ENCODE measurements at places on chromosomes 11 and 22. TPM values are rescaled to one million over a fixed set of nuclear protein-coding genes. Genes with fewer than 3 reads are reported as not detected.

The ABCG4 gene
- 0.05 TPM for total RNA-seq

- peak; percentile 42 for DNase-seq
These were observed 41.1 kb downstream of the OSBP start for GRCh38 chr11:59574467-59574866.

DNA sequence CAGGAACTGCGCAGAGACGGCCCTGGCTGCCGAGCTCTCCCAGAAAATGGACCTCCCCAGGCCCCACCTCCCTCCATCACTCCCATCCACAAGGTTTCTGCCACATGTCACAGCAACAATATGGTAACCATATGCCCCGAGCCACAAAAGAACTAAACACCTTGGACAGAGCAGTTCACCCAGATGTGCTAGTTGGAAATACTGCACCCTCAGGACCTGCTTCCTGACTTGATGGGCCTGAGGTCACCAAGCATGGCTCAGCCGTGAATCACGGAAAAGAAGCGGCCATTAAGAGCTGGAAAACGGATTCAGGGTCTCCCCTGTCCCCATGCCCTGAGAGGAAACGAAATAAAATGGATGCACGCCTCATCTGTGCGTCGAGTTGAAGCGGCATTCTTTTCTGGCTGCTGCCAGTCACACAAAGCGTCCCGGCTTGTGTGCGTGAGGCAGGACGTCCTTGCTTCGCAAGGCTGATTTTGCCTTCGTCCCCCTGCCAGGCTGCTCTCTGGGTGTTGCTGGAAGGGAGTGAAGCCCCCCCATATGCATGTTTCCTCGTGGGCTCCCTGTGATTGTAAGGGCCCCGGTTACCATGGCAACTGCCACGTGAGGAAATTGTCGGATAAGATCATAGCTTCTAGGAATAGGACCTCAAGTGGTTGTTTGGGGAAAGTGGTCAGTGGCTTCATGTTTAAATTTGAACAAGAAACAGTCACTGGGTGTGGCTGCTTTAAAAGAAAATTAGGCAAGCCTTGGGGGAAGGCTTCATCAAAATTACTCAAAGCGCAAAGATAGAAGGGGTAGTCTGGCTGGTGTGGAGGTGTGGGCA is 51.7 kb downstream of the FLI1 start:
- DNase-seq: no peak

The PTS gene
- total RNA-seq: 33.0 TPM

DNA sequence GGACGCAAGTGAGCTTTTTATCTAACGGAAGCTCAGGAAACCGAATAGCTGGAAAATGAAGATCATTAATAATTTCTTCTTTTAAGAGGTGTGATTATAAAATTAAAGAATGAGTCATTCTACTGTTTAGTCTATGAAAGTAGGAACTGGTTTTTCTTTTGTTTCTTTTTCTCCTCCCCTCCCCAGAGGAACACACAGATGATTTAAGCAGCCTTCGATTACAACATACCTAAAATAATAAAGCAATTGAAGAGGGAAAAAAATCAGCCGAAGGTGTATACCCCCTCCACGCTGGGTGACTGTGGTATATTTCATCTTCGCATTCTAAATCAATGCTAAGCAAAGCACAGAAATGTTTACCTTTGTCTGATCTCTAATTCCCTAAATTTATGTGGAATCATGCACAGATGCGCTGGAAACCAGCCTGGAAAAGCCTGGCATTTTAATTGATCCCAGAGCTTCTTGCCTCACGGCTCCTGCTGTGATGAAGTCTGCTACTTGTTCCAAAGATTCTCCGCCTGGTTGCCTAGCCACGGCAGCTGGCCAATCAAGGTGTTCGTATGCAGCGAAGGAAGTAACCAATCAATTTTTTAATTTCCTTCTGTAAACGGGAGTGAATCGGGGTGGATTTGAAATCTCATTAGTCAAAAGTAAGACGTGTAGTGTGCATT is 133.9 kb downstream of the FANCF start:
- DNase-seq: no peak

The ELFN2 gene
- total RNA-seq: 1.1 TPM

GRCh38 chr11:69656536-69657455 is 15.8 kb downstream of the CCND1 start:
- no peak for DNase-seq

GRCh38 chr22:26665813-26666231 is 8.4 kb downstream of the MIAT start:
- no peak for DNase-seq

The CDON gene
- 8.9 TPM for total RNA-seq

GRCh38 chr22:32082331-32082730 is 39.3 kb downstream of the SLC5A1 start:
- no peak for DNase-seq

The OR52A1 gene
- not detected for total RNA-seq

- DNase-seq: no peak
These were observed 1.4 kb downstream of the TNNI2 start for GRCh38 chr11:1839924-1840779.

DNA sequence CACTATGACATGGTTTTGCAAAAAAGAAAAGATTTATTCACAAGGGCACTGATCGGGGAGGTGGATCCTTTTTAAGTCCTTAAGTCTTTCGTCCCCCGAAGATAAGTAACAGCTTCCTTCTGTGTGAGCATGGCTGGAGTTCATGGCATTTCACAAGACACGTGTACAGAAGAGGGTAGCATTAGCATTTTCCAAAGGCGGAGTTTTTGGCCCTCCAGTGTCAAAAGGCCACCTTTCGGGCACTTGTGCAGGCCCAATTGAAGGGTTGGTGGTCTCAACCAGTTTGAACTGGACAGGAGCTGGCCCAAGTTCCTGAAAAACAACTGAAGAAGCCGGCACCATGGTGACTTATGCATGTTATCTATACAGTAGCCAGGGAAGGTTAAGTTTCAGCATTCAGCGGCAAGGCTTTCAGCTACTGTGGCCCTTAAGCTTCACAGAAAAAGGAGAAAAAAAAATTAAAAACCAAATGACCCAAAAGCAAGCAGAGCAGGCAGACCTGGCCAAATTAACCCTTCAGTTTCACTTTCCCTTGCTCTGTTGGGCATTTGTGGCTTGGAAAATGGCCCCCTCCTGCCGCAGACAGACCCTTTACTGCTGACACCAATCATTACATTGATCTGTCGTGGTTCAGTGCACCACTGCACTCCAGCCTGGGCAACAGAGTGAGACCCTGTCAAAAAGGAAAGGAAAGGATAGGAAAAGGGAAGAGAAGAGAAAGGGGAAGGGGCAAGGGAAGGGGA is 18.7 kb downstream of the ZNF74 start:
- DNase-seq: no peak

DNA sequence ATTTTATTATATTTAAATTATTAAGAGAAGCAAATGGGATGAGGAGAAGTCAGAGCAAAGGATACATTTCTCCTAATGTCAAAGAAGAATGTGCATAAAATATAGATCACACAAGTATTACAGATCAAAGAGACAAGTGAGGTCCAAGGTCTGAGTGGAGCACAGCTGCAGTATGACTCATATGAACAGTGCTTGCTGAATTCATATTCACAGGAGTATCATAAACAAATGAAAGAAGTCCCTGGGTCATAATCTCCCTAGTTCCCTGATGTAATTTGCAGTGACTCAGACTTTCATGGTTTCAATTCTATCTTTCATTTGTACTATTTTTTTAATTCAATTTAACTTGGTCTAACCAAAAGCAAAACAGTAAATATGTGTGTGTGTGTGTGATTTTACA is 499.0 kb upstream of the CCDC179 start:
- DNase-seq: peak; percentile 79

GRCh38 chr11:78664636-78665035 is 90.0 kb upstream of the NARS2 start:
- no peak for DNase-seq

DNA sequence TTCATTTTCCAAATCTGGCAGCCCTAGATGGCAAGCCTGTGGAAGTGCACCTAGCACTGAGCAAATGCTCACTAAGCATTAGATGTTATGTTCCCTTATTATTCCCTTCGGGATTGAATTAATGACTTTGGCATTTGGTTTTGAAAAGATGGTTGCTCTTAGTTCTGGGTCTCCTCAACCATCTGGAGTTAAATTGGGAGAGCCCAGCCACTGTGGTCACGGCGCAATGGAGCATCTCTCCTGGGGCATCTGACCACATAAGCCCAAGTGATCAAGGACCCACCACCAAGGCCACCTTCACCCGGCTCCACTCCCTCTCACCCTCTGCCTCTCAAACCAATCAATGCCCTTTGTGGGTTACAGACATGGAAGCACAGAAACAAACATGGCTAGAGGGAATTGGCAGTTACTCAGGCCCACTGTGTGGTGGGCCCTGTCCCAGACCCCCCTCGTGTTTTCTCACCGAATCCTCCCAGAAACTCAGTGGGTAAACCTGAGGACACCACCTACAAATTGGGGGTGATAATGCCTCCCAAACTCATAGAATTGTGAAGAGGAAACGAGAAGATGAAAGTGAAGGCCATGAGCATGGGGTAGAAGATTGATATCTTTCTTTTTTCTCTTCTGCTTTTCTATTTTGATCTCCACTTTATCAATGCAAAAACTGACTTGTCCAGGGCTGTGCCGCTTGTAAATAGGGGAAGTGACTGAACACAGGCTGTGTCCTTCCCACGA is 52.2 kb downstream of the IRAG1 start:
- no peak for DNase-seq

The SMC1B gene
- total RNA-seq: not detected

GRCh38 chr11:132621976-132622580 is 910.2 kb downstream of the OPCML start:
- DNase-seq: no peak

The PARVG gene
- total RNA-seq: not detected

The C11orf91 gene
- not detected for total RNA-seq

The HEPN1 gene
- not detected for total RNA-seq

The AGBL2 gene
- total RNA-seq: 2.8 TPM

DNA sequence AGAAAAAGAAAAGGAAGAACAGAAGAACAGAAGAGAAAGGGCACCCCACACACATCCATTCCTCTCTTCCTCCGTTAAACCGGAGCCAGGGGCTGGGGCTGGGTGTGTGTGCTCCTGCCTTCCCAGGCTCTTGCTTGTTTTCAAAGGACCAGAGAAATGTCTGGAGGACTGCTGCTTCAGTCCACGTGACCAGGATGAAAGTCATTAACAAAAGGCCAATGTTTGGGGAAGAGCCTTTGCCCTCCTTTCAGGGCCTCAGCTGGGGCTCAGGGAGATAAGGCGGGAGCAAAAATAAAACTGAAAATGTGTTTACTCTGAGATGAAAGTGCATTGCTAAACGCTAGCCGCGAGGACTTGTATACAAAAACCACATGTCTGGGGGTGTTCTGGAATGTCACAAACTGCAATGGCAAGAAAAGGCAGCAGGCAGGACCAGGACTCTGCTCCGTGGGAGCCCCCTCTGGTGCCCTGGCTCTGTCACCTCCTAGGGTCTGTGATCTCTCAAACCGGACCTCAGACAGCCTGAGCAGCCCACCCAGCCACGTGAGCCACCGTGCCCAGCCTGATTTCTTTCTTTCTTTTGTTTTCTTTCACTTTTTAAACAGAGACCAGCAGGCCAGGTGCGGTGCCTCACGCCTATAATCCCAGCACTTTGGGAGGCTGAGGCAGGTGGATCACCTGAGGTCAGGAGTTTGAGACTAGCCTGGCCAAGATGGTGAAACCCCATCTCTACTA is 31.6 kb upstream of the MYH9 start:
- no peak for DNase-seq

The BIK gene
- 8.6 TPM for total RNA-seq

The HPX gene
- total RNA-seq: 0.14 TPM

GRCh38 chr11:114066046-114066648 is 6.6 kb downstream of the ZBTB16 start:
- DNase-seq: no peak

DNA sequence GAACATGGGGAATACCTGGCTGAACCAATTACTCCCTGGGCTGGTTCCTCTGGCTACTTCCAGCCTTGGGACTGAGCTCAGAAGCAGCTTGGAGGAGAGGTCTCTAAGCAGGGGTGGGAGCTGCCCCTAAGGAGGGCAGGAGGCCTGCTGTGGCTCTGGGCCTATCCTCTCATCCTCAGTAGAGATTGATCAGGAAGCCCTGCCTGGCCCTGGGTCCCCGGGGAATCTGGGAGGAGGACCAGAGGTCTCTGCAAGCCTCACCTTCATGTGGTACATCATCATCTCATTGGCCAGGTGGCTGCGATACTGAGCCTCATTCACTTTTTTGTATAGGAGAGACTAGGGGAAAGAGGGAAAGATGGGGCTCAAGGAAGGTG is 91.1 kb downstream of the PDE2A start:
- DNase-seq: no peak

DNA sequence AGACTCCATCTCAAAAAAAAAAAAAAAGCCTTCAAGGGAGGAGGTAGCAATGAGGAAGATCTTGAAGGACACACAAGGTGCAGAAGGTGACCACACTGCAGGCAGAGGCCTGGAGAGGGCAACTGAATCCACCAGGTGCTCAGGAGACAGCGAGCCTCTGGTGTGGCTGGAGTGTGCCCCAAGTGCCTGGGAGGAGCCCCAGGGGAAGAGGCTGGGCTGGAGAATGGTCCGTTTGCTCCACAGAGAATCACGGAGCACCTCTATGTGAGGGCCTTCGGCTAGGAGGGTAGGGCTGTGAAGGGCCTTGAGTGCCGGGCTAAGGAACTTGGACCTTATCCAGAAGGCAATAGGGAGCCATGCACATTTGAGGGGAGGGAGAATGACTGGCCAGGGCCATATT is 50.3 kb downstream of the ARRB1 start:
- no peak for DNase-seq

- no peak for DNase-seq
These were observed 110.8 kb upstream of the TMEM45B start for GRCh38 chr11:129704831-129705230.

DNA sequence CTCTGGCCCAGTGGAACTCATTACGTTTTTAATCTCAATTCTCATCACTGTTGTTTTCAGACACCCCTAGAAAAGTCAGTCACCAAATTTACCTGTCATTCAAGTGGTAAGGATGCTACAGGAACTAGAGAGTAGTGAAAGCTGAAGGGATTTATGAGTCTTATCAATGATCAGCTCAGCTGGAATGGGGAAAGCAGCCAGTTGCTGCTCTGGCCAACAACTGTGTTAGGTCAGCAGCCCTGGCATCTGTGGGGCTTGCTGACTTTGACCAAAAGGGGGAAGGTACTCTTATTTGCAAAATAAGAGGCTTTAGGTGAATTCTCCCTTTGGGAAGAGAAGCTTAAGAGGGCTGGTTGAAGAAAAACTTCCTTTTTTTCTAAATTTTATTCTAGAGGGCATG is 76.2 kb upstream of the HORMAD2 start:
- DNase-seq: no peak

The SYT13 gene
- total RNA-seq: not detected

DNA sequence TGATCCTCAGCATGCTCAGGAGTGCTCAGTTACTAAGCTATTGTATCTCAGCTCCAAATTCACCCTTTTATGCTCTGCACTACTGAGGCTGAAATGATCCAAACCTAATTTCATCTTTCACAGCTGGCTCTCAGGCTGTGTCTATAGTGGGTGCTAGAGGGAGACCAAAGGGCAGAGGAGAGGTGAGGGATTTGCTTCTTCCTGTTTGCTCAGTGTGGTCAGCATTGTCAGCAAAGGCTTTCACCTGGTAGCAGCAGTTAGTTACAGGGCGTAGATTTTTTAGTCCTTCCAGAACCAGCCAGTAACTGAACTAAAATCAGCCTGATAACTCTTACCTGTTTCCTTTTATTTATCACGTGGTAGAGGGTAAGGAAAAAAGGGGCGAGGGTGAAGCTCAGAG is 33.2 kb downstream of the XRCC6 start:
- DNase-seq: no peak

GRCh38 chr11:113072237-113072858 is 111.1 kb downstream of the NCAM1 start:
- no peak for DNase-seq

- no peak for DNase-seq
These were observed 143.4 kb downstream of the CRYBB2 start for GRCh38 chr22:25362883-25363240.
